Anterior cingulate cortex (tissue), 58 donors: ENCODE measurements at places on chromosomes 5 and 9.

- no peak for DNase-seq
Measured at GRCh38 chr9:114035845-114036801, 42.0 kb downstream of the AMBP start.

- DNase-seq = no peak
Measured at GRCh38 chr9:37977851-37978480, 74.0 kb upstream of the SLC25A51 start.

- no peak for DNase-seq
Measured at GRCh38 chr5:59999056-59999455, 105.5 kb upstream of the PDE4D start.

GRCh38 chr9:124284940-124285441 is 27.2 kb downstream of the NEK6 start:
- DNase-seq = no peak
